Stomach (tissue), 19 donors: ENCODE measurements at places on chromosomes 7 and 10. TPM values are rescaled to one million over a fixed set of nuclear protein-coding genes. Genes with fewer than 3 reads are reported as not detected.

DNA sequence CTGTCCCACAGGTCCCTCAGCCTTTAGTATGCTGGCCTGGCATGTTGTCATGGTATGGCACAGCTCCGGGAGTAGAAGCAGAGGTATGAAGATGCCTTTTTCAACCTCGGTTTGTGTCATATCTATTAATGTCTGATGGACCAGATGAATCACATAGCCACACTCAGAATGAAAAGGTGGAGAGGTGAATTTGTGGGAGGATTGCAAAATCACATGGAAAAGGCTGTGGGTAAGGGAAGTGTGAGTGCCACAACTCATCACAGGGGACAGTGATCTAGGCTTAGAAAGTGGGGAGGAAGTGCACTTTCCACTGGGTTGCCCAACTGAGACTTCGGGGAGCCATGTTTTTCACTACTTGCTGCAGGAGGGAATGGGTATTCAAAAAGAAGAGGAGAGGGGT is 190.7 kb downstream of the WDR11 start:
- no peak for DNase-seq

- no peak for DNase-seq
Measured at GRCh38 chr10:11331726-11332125, 279.7 kb downstream of the USP6NL start.

DNA sequence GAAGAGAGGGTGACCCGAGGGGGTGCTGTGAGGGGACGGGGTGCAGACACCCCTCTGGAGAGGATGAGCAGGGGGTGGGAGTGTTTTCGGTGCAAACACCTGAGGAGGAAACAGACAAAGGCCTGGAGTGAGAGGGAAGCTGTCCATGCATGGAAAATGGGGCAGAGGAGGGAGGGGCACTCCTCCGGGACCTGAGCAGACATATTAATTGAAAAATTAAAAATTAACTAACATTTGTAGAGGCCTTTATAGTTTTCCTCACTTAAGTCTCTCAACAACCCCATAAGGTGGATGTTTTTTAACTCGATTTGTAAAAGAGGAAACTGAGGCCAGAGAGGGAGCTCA is 1.2 kb downstream of the VPS37D start:
- no peak for DNase-seq

The NEUROD6 gene
- not detected for total RNA-seq

The ENTPD7 gene
- total RNA-seq = 36.2 TPM

GRCh38 chr7:26950889-26951288 is 86.5 kb upstream of the SKAP2 start:
- DNase-seq = no peak

The GPR158 gene
- not detected for total RNA-seq

- DNase-seq = no peak
Measured at GRCh38 chr7:143485500-143485899, 7.8 kb downstream of the TAS2R41 start.

The NKX1-2 gene
- not detected for total RNA-seq

DNA sequence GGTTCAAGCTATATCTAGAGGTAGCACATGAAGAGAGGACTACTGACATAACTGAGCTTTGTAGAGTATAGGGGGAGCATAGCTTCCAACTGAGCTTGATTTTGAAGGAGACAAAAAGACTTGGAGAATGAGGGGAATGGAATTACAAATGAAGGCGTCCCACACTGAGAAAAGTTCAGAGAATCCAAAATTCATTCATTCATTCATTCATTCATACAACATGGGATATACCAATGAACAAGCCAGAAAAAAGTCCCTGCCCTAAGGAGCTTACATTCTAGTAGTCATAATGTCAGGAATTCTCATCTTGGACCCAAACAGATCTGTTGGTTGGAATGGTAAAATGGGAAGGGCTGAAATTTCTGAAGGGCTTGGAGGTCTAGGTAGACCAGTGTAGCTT is 62.0 kb downstream of the ENTPD1 start:
- DNase-seq = no peak

DNA sequence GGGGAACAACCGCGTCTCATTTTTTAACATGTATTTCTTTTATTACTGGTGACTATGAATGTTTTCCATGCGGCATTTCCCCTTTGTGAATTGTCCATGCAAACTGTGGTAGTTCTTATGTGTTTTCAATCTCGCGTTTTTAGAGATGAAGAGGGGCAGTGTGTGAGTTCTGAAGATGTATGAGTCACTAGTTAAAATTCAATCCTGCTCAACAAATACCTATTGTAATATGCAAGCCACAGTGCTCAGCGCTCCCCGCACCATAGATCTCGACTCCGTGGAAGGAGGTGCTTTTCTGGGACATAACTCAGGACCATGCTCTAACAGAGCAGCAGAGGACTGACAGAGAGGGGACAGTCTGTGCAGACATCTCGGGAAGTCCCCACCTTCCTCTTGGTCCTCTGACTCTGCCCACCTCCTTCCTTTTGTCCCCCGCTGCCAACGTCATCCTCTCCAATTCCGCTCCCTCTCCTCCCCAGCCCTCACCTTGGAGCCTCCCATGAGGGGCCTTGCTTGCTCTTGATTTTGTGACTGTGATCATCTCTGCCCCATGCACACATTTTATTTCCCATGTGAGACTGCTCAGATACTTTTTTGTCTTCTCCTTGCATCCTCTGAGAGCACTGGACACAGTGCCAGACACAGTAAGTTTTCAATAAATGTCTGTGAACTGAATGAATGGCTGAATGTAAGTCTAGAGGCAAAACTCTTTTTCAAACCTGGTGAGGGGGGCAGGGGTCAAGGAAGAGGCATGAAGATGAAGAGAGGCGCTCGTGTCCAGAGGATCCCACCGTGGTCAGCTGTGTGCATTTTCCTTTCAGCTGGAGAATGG is 42.7 kb upstream of the PLEKHA1 start:
- peak; percentile 32 for DNase-seq

- no peak for DNase-seq
Measured at GRCh38 chr10:68235111-68235510, 3.2 kb upstream of the ATOH7 start.

The ANXA8 gene
- not detected for total RNA-seq

- DNase-seq = no peak
Measured at GRCh38 chr7:7696458-7697119, 21.8 kb downstream of the RPA3 start.

- DNase-seq = no peak
Measured at GRCh38 chr7:3493499-3493898, 192.4 kb downstream of the SDK1 start.

- no peak for DNase-seq
Measured at GRCh38 chr7:49099587-49100326, 175.4 kb downstream of the CDC14C start.

The MPLKIP gene
- total RNA-seq = 3.1 TPM

DNA sequence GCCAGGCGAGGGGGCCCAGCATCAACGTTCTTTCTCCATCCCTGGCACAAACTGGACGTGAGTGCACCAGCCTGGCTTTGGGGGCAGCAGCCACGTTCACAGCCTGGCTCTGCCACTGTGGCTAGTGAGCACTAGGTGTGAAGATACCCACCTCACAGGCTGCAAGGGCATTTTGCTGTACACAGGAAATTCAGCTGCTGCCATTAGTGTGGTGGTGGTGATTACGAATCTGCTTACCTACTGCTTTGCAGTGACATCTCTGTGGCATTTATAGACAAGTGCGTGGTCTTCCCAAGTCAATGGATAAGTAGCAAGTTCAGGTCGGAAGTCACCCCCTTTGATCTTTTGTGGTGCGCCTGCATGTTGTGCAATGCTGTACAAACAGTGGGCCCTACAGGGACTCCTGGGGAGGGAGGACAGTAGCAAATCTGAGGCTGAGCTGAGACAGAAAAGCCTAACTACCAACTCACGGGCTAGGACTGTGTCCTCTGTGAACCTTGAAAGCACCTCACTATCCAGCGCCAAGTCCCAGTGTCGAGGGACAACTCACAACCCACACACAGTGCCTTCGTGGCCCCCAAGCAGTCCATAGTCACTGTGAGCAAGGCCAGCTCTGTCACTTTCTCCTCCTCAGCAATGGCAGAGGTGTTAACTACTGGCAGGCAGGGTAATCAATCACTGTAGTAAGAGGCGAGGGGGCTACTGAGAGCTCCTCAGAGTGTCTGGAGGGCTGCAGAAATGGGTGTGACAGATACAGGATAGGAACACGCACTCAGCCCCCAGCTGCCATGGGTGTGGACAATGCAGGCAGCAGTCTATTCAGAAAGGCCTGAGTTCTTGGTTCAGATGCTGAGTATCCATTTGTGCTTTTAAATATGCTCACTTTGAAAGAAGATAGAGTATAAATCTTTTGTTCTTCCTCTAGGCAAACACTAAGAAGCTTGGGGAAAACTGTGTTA is 17.0 kb upstream of the MMP21 start:
- DNase-seq = no peak

GRCh38 chr10:117948493-117948892 is 98.2 kb downstream of the RAB11FIP2 start:
- DNase-seq = no peak

The VSTM4 gene
- total RNA-seq = 2.9 TPM

- DNase-seq = no peak
Measured at GRCh38 chr10:42553064-42553407, 85.3 kb downstream of the ZNF33B start.

- no peak for DNase-seq
Measured at GRCh38 chr10:78259391-78259790, 225.7 kb downstream of the RPS24 start.

DNA sequence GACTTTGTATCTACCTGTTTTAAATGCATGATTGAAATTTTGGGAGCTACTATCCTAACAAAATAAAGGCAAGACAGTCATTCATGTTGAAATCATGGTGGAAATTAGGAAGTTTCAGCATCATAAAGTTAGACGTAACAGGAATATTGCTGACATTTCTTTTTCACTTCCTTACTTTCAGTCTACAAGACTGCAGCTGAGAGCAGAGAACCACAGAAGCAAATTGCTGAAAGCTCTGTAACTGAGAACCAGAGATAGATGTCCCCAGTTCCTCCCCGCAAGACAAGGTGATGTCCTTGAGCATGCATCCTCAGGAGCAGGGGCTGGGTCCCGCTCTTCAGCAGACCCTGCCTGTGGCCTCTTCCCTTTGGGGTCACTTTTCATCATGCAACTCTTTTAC is 466.3 kb upstream of the POM121L12 start:
- no peak for DNase-seq

DNA sequence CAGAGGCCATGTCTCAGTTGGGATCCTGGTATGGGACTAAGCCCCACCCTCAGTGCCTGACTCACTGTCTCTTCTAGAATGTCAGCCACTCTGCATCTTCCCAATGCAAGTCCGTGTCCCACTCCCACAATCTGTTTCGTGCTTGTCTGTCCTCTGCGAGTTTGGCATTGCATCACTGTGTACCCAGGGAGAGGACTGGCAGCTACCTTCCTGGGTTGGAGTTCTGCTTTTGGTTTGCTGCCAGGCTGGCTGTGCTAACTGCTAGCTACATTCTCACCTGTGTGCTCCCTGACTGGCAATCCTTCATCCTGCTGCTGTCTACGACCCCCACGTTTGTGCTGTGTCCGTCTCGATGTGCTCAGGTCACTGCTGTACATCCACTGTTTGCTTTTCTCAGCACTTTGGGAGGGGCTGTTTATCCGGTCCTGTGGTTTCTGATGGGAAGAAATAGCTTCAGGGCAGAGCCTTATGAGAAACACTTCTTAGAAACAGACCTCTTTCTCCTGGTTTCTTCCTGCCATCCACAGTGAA is 56.0 kb upstream of the GLI3 start:
- DNase-seq = peak; percentile 60

The LOXL4 gene
- 2.0 TPM for total RNA-seq

GRCh38 chr7:2148189-2148588 is 84.6 kb downstream of the MAD1L1 start:
- DNase-seq = no peak

GRCh38 chr10:35784751-35785150 is 142.7 kb upstream of the FZD8 start:
- DNase-seq = peak; percentile 44

The TUBAL3 gene
- total RNA-seq = not detected

GRCh38 chr7:81956520-81956919 is 186.7 kb upstream of the HGF start:
- DNase-seq = no peak

- DNase-seq = no peak
Measured at GRCh38 chr7:31794851-31795344, 107.9 kb downstream of the PPP1R17 start.

The CUL2 gene
- 18.8 TPM for total RNA-seq

GRCh38 chr10:114703377-114704107 is 45.5 kb upstream of the ABLIM1 start:
- no peak for DNase-seq

The ZEB1 gene
- 17.1 TPM for total RNA-seq

DNA sequence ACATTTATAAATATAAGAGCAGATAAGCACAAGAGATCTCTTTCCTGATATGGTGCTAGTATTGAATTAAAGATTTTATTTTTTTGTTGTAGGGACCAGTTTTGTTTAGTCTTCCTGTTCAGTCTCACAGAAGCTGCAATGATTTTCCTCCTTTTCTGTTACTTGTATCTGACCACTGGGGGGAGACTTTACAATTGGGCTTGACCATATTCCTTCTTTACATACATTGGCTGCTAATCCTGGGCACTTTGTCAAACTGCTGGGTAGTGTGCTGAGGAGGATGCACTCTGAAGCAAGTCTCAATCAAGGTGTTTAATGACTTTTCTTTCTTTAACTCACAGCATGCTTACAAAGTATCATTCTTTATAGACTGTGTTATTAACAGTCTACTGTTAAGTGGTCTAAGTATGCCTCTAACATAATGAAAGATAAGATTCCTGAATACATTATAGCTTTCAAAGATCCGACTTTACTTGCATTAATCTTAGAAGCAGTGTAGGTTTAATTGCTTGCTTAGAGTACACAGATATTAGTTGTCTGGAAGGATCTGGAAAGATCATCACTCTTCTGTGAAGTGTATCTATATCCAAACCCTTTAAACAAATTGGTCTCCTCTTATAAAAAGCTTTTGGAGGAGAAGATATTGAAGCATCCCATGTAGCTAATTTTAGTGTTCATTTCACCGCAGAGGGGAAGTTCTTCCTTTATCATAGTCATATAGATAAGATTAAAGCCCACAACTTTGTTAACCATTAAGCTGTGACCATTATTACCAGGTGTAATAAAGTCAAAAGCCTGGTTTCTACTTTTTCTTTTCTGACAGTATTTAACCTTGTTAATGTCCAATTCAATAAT is 3.1 kb downstream of the PALS2 start:
- peak; percentile 39 for DNase-seq

DNA sequence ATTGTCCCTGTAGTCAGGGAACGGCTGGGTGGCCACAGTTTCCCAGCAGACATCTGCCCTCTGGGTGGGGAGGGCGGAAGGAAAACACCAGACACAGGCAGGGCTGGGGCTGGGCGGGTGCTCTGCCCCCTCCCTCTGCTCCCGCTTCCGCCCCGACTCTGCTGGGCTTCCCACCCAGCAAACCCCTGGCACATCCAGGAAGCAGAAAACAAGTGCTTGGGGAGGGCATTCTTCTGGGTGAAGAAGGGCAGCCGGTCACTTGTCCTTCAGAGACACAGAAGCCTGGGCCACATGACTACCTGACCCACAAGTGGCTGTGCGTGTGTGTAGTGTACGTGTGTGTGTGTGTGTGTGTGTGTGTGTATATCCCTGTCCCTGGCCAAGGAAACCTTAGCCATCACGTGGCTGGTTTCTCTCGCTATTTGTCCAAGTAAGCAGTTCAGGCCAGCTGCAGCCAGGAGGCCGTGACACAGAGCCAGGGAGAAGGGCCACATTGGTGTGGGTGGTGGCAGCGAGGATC is 77.9 kb downstream of the ZMIZ1 start:
- peak; percentile 82 for DNase-seq

GRCh38 chr10:60846173-60846572 is 67.9 kb downstream of the CDK1 start:
- no peak for DNase-seq
